ENCODE measurements at places on chromosomes 3 and 15.

GRCh38 chr3:42799376-42799775 is 4.9 kb downstream of the HIGD1A start:
- DNase-seq = no peak

GRCh38 chr3:161682715-161683114 is 186.1 kb downstream of the OTOL1 start:
- peak; percentile 21 for DNase-seq

DNA sequence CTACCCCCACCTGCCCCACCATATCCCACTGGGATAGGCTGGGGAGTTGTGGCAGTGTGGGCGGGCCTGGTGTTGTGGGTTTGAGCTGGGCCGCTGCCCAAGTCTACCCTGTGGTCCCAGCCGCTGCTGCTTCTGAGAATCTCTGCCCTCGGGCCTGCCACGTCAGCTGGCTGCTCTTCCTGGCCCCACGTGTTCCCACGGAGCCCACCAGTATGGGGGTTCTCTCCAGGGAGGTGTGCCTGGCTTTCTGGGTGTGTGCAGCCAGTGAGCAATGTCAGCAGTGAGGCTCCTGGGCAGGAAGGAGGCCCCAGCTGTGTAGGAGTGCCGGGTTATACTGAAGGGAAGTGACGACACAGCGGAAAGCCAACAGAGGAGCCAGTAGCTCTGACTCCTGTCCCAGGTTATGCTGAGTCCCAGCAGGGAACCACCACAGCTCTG is 10.5 kb downstream of the GNAI2 start:
- DNase-seq = peak; percentile 76

DNA sequence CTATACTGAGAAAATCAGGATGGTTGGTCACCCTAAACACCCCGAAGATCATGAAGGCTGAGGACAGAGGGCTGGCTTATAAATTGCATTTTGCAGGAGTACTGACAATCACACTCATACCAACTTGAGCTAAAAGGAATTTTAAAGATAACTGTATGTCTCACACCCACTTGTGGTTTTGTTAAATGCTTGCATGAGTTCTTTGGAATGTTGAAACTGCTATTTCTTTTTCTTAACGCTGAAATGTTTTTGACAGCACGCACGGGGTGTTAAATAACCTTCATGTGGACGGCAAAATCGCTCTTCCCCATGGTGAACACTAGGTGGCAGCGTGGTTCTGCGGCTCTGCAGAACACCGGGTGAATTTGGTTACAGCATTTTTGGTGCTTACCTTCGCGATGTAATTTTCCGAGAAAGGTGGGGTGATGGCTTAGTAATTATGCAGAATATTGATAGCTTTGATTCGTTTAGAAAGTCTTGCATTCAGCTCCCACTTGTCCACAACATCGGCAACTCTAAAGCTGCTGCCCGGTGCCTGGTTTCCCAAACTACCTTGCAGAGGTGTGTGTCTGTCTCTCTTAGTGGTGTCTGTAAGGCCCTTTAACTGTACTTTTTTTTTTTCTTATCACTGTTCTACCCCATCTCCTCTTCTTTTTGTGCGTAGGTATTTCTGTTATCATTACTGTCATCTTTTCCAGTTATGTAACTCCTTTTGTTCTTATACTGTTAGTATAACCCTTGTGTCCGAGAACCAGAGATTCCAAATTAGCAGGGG is 51.7 kb downstream of the ARNT2 start:
- peak; percentile 91 for DNase-seq

- DNase-seq = no peak
Observed at GRCh38 chr3:132457286-132457685, 40.0 kb downstream of the DNAJC13 start.

GRCh38 chr3:78749056-78749455 is 1018.7 kb downstream of the ROBO1 start:
- DNase-seq = no peak

GRCh38 chr15:62047282-62047827 is 12.9 kb downstream of the VPS13C start:
- DNase-seq = no peak

DNA sequence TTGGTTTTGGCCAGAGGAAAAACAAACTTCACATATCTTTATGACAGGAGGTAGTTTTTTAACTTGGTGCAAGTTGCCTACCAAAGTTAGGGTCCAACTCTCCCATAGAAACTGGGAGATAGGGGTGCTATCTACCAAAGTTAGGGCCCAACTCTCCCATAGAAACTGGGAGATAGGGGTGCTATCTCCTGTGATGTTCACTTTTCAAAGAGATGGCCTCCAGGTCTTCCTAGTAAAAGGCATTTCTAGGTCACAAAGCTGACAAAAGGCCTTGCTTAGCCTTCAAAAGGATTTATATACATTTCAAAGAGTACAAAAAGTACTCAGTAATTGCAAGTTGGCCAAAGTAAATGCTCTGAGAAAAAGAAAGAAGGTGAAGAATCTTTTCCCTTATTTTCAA is 27.1 kb downstream of the IL1RAP start:
- DNase-seq = no peak

DNA sequence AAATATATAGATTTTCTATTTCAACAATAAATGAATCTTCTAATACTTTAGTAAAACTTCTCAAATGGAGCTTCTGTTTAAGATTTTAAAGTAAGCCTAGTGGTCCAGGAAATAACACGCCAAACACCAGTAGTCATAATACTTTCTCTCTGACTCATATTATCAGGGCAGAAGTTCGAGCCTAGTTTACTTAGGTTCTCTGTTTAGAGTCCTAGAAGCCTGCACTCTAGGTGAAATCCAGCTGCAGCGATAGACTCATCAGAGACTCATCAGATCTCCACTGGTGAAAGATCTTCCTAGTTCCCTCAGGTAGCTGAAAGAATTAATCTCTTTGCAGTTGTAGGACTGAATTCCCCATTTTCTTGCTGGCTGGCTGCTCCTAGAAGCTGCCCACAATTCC is 552.5 kb upstream of the ROBO2 start:
- DNase-seq = peak; percentile 74

- DNase-seq = peak; percentile 37
Observed at GRCh38 chr3:172746475-172746874, 4.1 kb upstream of the ECT2 start.

- no peak for DNase-seq
Observed at GRCh38 chr3:128624526-128625138, 26.0 kb downstream of the RPN1 start.

GRCh38 chr3:55489798-55490132 is 2.7 kb upstream of the WNT5A start:
- no peak for DNase-seq

DNA sequence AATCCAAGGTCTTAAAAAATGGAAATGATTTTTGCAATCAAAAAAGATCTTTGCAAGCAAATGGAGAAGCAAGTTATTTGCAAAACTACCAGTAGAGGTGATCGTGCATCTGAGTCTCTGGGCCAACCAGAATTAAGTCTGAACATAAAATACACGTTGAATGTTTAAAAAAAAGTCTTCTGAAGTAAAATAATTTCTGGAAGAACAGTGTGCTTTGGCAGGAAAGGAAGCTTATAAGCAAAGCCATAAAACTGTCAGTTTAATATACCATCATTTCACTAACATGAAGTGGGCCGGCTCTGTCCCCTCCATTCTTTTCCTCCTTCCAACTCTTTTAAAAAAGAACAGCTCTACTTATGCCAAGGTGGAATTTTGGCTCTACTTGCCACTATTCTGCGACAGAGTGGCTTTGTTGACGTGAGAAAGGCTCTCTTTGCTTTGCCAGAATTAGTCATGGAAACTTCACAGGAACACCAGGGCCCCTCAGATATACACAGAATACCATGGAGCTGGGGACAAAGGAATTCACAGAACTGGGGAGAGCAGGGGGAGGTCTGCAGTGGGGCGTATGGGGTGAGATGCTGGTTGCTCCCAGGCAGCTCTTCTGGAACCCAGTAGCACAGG is 29.8 kb downstream of the FSTL1 start:
- DNase-seq = peak; percentile 41

- DNase-seq = no peak
Observed at GRCh38 chr3:37554364-37554763, 307.3 kb upstream of the CTDSPL start.

GRCh38 chr3:184003187-184003967 is 14.3 kb downstream of the ABCC5 start:
- peak; percentile 83 for DNase-seq

DNA sequence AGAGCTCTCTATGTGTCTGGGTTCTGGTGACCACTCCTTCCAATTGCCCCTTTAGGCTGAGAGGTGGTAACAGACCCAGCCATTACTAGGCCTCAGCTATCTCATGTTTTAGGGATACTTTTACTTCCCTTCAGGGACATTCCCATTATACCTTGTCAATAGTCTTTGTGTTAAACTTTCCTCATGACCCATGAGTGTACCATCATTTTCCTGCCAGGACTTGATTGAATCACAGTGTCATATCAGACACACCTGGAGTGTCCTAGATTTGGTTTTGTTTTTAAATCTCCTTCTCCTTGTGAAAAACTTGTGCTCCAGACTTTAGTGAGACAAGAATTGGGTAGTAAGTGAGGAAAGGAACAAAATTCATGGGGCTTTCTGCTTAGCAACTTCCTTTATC is 136.6 kb downstream of the KCNAB1 start:
- no peak for DNase-seq

DNA sequence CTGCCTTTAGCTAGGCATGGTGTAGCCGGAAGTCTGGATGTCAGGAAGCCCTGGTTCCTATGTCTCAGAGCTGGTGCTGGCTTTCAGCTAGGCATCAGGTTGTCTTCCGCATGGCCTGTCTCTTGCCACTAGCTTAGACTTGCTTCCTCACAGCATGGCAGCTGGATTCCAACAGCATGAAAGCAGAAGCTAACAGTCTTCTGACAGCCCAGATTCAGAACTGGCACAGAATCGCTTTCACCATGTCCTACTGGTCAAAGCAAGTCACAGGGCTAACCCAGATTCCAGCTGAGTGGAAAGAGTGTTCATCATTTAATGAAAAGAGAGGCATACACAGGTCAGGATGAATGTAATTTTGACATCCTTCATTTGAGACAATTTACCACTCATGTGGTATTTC is 1050.5 kb downstream of the ROBO2 start:
- DNase-seq = no peak

- peak; percentile 4 for DNase-seq
Observed at GRCh38 chr3:140859592-140860336, 81.9 kb upstream of the SLC25A36 start.

- DNase-seq = no peak
Observed at GRCh38 chr3:143495527-143495926, 352.7 kb downstream of the SLC9A9 start.

- DNase-seq = no peak
Observed at GRCh38 chr15:41523097-41523496, 9.5 kb upstream of the LTK start.

GRCh38 chr15:48176957-48177356 is 1.1 kb downstream of the MYEF2 start:
- DNase-seq = no peak

DNA sequence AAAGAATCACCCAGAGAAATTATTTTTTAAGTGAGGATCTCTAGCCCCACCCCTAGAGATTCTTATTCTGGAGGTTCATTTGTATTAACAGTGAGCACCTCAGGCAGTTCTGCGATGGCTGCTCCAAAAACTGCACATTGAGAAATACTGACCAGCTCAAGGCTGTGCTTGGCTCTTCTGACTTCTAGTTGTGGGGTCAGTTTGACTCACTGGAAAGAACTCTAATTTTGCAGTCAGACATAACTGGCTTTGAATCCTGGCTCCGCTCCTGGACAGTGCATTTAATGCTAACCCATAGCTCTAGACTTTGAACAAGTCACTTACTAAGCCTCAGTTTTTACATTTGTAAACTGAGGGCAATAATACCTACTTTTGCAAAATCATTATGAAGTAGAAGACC is 123.6 kb upstream of the SKOR1 start:
- DNase-seq = no peak

DNA sequence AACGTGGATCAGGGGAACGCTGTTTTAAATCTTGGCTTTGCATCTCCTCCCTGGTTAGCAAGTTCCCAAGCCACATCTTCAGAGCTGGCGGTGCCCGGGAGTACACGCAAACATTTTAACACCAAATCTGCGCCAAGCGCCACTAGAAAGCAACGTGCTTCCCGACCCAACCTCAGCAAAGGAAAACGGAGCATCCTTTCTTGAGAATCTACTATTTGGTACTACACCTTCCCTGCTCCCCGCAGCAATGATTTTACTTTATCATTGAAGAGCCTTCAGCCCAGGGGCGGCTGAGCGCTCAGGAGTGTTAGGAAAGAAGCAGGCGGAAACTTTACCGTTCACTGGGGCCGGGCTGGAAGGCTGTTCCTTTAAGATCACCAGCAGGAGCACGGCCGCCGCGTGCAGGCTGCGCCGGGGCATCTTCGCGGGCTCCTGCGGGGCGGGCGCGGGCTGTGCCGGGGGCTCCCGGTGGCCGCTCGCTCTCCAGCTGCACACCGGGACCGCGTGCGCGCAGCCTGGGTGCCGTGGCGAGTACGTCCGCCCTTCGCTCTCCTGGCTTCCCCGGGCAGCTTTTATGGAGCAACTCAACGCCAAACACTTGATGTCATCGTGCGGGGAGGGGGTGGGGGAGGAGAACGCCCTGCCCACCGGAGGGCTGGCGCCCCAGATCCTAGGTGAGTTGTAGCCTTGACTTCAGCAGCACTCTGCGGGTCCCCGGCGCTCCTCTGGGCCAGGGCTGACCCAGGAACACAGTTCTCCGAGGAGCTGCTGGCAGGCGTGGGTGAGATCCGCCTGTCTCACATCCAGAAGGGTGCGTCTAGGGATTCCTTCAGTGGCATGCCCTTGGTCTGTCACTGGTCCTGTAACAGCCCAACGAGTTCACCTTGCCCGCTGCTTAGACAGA is at the start of gene CA12:
Gene CA12 (minus strand): TSS at position 546 of the 904 bp plus-strand sequence. CDS start 126 bp downstream, at position 420.
- peak; percentile 42 for DNase-seq

- no peak for DNase-seq
Observed at GRCh38 chr3:72442759-72443158, 405.5 kb downstream of the SHQ1 start.

DNA sequence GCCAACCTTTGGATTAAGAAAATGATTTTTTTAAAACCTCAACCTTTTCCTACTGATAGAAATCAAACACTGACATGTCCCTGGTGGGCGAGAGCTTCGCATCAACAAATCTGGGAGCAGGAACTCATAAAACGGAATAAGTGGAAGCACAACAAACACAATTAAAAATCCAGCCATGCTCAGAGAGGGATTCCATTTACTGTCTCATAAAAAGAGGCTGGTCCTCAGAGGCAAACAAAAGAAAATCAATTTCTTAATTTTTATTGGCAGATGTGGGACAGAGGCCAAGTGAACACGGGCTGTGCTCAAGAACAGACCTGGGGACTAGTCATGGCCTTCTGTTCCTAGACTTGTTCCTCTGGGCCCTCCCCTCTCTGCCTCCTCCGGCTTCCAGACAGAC is 214.5 kb downstream of the NTRK3 start:
- no peak for DNase-seq

- DNase-seq = no peak
Observed at GRCh38 chr15:81264072-81264857, 59.7 kb downstream of the STARD5 start.

- no peak for DNase-seq
Observed at GRCh38 chr15:70316059-70316600, 218.4 kb upstream of the TLE3 start.

Measured in HCEC 1CT (cell line).